CD4-positive, alpha-beta T cell treated with Interleukin-2 at 100 ng/mL for 4 hours (primary cell): ENCODE measurements at places on chromosomes 12 and 14.

- DNase-seq = no peak
Measured at GRCh38 chr12:93737457-93738198, 60.5 kb downstream of the CRADD start.

DNA sequence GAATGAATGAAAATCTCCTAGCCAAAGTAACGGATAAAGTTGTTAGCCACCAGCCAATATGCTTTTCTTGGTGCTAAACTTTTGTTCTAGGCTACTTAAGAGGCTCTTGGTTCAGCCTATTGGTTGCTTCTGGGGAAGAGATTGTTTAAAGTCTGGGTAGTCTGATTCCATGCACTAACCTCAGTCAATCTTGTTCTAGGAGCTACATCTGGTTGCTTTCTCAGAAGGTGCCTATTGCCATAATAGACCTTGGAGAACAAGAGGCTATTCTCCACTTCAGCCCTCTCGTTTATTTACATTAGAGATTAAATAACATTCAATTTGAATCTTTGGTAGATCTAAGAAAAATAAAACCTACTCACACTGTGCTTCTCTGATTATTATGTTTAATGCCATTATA, 40.8 kb upstream of the OTOGL start:
- no peak for DNase-seq

DNA sequence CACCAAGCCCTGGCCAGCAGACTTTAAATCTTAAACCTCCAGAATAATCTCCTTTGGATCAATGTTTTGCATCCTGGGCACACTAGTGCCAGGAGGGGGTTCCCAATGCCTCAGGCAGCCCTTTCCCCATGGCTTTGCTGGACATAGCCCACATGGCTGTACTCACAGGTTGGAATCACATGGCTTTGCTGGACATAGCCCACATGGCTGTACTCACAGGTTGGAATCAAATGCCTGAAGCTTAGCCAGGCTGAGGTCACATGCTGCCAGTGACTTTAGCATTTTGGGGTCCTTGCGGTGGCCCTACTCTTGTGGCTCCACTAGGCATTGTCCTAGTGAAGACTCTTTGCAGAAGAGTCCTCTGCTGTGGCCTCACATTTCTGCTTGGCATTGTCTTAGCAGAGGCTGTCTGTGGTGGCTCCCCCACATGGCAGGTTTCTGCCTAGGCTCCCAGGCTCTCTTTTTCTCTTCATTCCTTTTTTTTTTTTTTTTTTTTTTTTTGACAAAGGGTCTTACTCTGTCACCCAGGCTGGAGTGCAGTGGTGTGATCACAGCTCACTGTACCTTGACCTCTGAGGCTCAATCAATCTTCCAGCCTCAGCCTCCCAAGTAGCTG, 13.0 kb downstream of the FLVCR2 start:
- DNase-seq = no peak

DNA sequence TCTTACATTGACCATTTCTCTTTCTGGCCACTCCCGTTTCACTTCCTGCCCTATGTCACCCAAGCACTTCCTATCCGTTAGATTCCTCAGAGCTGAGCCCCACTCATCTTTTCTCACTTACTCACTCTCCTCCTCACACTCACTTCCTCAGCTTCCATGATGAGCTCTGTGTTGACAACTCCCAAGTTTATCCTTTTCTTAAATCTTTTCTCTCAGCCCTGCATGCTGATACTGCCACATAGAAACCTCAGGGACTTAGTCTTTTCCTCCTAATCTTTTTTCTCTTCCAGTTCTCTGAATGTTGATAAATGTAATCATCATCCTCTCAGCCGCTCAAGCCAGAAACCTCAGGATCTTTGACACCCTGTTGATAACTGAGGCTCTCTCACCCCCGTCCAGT, 99.6 kb downstream of the ANO6 start:
- DNase-seq = no peak

GRCh38 chr12:68521321-68521839, 89.3 kb upstream of the RAP1B start:
- no peak for DNase-seq
